ENCODE measurements at places on chromosomes 13 and 19. TPM values are rescaled to one million over a fixed set of nuclear protein-coding genes. Genes with fewer than 3 reads are reported as not detected.

BRCA2 gene
- 11.9 TPM for total RNA-seq

KCTD4 gene
- not detected for total RNA-seq

LRG1 gene
- 0.14 TPM for total RNA-seq

CYSLTR2 gene
- 0.22 TPM for total RNA-seq

- DNase-seq: no peak
These were observed 112.6 kb downstream of the KCTD12 start for GRCh38 chr13:76773448-76774094.

- DNase-seq: peak; percentile 33
These were observed 872 bp downstream of the PSPN start for GRCh38 chr19:6374711-6375410.

GRCh38 chr19:13396250-13397080 is 109.8 kb downstream of the CACNA1A start:
- DNase-seq: peak; percentile 76

DNA sequence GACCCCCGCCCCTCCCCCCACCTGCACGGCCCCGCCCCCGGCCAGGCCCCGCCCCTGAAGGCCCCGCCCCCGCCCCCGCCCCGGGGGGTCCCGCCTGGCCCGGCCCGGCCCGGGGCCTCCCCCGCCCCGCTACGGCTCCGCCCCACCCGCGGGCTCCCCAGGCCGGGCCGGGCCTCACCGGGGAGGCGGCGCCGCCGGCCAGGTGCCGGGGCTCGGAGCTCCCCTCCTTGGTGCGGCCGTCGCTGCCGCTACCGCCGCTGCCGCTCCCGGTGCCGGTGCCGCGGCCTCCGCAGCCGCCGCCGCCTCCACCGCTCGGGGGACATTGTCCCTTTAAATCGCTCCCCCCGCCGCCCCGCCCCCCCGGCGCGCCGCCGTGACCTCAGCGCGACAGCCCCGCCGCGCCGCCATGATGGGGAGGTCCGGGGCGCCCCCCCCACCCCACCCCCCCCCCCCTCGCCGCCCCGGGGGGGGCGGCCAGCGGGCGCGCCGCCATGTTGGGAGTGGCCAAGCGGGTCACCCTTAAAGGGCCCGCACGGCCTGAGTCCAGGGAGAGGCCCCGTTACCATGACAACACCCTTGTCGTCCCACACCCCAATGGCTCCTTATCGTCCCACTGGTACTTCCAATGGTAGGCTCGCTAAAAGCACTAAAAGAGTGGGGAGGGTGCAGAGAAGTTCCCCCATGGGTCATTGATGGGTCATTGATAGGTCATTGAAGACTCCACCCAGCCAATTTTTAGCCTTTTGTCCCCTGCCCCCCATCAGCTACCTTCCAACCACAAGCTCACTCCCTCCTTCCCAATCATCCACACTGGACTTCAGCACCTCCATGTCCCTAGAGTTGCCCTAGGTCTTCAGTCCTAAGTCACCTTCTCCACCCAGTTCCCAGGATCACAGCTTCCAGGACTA is at the start of gene WIZ:
TSS of gene WIZ (minus strand) at position 337 of the 908 bp plus-strand sequence. CDS start 1,649 bp downstream, outside the sequence.
- peak; percentile 89 for DNase-seq
